ENCODE measurements at places on chromosomes 7 and 10.

DNA sequence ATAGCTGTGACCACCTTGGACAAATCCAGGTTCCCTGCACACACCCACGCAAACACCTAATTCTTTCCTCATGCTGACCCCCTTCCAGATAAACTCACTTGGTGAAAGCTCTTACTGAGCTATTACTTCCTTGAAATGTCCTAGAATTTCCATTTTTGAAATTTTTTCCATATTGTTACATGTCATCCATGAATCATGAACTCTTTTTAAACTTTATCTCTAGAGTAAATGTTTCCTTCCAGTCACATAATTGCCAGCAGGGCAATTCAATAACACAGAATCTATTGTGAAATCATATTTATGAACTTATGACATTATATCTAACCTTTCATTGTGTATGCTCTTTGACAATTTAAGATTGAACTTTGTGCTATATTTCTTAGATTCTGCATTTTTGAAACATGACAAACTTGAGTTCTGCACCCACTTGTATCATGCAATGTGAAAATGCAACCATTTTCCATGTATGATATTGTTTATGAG, 26.8 kb upstream of the FGL2 start:
- DNase-seq, result no peak

GRCh38 chr10:109982812-109983211, 25.0 kb upstream of the ADD3 start:
- DNase-seq, result no peak

DNA sequence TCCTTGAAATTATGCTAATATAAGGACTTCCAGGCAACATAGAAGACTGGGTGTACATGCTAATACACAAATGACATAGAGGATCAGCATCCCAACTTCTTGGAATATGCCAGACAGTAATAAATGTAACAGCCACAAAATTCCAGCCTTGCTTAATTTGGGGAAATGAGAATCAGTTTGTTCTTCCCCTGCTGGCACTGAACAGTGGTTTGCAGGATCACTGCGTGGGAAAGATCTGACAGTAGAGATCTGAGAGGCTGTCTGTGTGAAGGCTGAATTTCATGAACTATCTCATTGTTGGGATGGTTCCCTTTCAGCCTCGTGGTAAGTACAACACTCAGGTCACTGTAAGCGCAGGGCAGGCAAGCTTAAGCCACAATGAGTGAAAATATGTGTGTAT, 1078.0 kb downstream of the LRMDA start:
- DNase-seq, result no peak

DNA sequence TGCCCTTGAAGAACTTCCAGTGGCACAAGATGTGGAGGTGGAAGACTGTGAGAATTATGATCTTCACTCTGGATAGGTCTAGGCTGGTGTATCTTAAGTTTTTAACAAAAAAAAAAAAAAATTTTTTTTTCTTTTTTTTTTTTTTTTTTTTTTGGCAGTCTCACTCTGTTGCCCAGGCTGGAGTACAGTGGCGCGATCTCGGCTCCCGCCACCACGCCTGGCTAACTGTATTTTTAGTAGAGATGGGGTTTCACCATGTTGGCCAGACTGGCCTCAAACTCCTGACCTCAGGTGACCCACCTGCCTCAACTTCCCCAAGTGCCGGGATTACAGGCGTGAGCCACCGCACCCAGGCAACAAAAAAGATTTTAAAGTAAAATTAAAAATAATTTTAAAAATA, 37.9 kb downstream of the WAPL start:
- no peak for DNase-seq

DNA sequence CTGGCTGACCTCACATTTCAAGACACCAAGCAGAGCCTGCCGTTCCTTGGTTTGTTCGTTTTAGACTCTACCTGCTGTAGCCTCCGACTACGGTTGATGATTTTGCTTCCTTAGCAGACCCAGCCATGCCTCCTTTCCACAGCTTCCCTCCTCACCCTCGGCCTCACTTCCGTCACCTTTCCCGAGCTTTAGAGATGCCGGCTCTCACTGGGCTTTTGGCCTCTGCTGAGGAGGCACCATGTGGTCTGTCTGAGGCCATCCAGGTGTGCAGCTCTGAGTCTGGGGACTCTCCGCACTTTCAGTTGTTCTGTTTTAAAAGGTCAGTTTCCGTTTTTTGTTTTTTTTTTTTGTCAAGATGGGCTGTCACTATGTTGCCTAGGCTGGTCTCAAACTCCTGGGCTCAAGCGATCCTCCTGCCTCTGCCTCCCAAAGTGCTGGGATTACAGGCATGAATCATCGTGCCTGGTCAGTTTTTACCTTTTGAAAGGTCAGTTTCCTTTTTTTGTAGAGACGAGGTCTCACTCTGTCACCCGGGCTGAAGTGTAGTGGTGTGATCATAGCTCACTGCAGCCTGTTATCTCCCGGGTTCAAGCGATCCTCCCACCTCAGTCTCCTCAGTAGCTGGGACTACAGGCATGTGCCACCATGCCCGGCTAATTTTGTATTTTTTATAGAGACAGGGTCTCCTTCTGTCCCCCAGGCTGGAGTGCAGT, 11.7 kb downstream of the ORAI2 start:
- no peak for DNase-seq

- DNase-seq, result no peak
Observed at GRCh38 chr7:116405810-116406209, 93.7 kb upstream of the CAV2 start.

Measured in stimulated activated CD4-positive, alpha-beta T cell treated with anti-CD3 and anti-CD28 coated beads, TNF-alpha, amount 100 ng/mL, for 48 hours (primary cell).